ENCODE measurements at places on chromosomes 3 and 15.

DNA sequence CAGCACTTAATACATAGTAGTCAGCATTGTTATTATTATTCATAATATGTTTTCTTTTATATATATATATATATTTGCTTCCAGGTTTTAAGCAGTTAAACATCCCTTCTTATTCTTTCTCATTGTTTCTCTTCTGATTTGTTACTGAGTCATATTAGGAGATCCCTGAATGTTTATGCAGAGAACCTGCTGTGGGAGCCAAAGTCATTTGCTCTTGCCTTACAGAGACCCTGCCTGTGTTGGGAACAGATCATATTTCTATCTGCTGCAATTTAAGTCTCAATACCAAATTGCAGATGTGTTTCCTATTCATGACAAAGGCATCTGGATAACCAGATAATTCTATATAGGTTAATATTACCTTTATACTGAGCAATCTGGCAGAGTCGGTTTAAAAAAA, 323.0 kb upstream of the UMPS start:
- no peak for DNase-seq

DNA sequence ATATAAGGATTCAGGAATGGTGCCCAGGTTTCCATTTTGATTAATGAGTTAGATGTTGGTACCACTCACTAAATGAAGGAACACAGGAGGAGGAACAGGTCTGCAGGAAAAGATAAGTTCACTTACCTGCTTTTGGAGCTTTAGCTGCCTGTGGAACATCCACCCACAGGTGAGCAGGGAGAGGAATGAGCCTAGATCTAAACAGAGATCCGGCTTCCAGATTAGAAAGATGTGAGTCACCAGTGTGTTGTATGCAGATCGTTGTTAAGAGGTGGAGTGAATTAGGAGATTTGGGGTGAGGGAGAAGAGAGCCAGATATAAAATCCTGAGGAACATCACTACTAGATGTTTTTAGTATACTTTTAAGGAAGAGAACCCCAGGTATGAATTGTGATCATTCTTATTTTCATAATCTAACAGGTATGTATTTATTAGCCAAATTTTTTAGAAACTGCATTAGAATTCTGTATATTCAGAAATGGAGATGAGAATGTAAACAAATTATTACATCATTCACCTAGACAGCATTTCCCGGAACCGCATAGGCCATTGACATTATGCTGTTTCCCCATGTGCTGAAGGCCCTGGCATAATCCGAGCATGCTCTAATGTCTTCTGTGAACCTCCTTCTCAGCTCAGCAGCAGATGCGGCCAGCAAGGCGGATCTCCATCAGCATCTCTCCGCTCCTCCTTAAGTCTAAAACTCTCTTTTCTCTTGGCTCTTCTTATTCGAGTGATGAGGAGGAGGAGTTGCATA, 118.2 kb downstream of the KLHL25 start:
- DNase-seq, result no peak

GRCh38 chr3:155308831-155309230, 15.3 kb upstream of the STRIT1 start:
- DNase-seq, result no peak

DNA sequence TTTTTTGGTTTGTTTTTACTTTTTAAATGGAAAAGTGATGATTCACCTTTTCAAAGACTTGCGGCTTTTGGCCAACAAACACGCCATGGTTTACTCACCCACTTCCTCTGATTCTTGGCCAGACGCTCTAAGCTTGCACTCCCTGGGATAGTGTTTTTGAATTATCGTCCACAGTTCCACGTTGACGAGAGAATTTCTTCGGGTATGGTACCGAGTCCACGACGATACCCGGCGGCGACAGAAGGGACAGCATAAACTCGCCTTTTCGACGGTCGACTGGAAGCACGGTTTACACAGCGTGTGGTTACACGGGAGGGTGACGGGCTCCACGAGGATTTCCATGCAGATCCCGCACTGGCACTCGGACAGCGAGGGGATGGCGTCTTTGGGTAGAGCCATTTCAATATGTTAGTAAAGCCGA, 783 bp downstream of the RNF168 start:
- DNase-seq, result peak; percentile 23

GRCh38 chr3:123778991-123779622, 105.0 kb downstream of the MYLK start:
- DNase-seq, result no peak

DNA sequence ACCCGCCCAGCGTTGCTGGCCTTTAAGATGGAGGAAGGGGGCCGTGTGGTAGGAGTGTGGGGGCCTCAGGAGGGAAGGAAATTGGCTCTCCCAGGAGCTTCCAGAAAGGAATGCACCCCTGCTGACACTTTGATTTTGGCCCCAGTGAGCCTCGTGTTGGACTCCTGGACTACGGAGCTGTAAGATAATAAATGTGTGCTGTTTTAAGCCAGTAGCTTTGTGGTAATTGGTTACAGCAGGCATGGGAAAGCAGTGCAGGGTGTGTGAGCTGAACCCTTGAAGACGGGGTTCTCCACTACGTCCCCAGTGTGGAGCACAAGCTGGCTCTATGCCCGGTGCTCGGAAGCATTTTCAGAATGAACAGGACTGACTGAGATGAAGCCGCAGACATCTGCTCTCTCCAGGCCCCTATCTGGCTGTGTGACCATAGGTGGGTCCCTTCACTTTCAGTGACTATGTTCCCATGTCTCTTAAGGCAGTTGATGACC, 22.9 kb upstream of the CGNL1 start:
- DNase-seq, result no peak

GRCh38 chr3:16510620-16511319, 2.7 kb downstream of the RFTN1 start:
- no peak for DNase-seq

GRCh38 chr3:58387650-58388546, 45.7 kb downstream of the PDHB start:
- no peak for DNase-seq

- DNase-seq, result no peak
These were observed 3.1 kb downstream of the C3orf20 start for GRCh38 chr3:14678015-14678503.

DNA sequence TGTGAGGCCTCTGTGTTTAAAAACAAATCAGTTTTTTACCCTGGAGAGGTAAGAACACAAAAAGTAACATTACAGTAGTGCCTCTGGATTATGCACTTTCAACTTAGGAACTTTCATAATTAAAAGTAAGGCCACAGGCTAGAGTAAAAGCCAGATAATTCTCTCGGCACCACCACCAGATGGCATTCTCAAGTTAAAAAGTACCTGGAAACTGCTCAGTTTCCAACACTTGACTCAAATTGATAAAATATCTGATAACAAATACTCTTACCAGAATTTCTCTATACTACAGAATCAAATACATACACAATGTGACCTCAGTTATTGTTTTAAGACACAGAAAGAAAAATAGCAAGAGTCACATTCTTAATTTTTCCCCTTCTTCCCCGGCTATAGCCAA, 19.9 kb downstream of the SPICE1 start:
- DNase-seq, result no peak

GRCh38 chr3:186107215-186108105, 1.4 kb downstream of the ETV5 start:
- no peak for DNase-seq

DNA sequence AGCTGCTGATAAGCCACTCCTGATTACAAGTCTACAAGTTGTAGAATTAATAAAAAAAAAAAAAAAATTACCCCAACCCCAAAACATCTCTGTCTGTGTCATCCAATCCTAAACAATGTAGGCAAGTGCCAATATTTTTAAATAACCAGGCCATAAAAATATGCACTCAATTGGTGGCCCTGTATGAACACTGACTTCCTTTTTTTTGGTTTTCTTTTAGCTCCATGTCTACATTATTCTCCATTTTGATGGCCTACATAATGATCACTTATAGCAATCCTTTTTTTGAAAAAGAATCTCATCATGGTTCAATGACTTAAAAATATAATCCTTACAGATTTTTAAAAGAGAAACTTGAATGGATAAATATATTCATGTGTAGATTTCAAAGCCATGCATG, 72.1 kb downstream of the FOXP1 start:
- DNase-seq, result no peak

DNA sequence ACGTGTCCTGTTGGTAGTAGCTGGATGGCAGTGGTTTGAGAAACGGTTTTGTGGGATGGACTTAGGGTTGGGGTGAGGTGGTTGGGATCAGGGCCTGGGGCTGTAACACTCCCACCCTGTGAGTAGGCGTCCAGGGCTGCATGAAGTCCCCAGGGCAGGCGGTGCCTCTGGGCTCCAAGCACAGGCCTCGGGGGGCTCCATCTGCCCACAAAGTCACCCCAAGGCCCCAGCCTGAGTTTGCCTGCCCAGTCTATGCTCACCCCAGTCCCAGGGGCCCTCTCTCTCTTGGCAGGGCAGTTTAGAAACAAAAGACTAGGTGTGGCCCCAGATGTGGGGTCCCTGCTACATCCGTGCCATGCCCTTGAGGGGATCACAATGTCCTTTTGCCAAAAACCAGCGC, 86.9 kb upstream of the PRR23E start:
- no peak for DNase-seq

DNA sequence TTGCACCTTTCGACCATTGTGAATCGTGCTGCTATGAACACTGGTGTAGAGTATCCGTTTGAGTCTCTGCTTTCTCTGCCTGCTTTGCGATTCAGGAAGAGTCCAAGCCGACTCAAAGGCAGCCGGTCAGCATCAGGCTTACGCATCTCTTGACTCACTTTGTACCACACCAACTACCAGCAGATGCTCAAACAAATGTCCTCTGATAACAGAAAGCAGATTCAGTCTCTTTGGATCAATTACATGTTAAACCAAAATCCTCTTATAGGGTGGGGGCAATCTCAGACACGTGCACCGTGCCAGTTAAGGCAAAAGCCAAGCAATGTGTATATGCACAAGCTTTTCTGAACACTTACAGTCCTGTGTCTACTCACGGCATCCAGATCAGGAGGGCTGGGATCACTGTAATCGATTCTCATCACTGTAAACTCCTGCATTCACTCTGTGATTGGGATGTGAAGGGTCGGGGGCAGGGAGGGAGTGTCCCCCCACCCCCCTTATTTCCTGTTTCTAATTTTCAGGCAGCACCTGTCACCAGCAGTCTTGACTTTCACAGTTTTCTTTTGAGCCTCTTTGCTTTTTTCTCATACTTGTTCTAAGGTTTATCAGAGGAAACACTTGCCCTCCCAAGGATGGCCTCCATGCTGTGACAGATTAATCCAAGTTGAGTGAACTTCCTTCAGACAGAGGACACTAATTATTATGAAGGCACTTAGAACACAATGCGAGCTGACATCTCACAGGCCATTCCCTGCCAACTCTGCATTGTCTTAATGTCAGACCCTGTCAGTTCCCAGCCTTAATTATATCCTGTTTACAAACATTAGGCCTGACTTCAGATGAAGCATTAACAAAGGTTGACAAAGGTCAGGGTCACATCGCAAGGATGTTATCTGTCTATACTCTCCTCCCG, 153.5 kb downstream of the MECOM start:
- no peak for DNase-seq

DNA sequence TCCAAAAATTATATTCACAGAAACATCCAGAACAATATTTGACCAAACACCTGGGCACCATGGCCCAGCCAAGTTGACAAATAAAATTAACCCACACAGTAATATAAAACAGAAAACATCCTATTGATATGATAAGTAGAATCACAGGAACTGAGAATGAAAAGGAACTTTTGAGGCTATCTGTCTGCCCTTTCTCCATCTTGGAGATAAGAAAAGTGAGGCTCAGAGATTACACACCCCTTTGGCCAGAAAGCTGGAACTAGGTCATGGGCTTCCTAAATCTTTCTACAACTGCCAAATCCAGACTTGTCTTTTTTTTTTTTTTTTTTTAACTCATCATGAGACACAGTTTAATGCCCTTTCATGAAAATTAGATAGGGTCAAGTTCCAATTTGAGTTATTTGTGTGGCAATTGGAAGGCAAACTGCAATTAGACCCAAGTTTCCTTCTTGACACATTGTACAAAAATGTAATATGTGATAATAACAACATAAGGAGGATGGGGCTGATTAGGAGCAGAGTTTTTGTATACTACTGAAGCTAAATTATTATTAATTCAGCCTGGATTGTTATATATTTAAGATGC, 137.2 kb downstream of the RPL22L1 start:
- DNase-seq, result no peak

GRCh38 chr3:16460886-16461285, 52.6 kb downstream of the RFTN1 start:
- no peak for DNase-seq

DNA sequence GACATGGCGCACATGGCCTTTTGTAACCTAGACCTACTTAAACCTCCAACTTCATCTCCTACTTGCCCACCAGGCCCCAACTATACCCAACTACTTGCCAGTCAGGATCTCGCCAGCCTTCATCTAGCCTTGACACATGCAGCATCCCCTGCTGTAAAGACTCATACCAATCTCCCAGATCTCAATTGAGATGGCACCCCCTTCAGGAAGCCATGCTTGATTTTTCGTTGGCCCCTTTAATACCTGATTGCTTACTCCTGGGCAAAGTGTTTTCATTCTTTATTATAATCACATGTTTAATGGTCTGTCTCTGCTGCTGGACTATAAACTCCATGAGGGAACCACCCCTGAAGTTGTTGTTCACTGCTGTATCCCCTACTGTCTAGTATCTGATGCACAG, 150.8 kb downstream of the SOX2 start:
- DNase-seq, result no peak

- DNase-seq, result no peak
These were observed 4.1 kb upstream of the COL6A5 start for GRCh38 chr3:130341388-130341787.

DNA sequence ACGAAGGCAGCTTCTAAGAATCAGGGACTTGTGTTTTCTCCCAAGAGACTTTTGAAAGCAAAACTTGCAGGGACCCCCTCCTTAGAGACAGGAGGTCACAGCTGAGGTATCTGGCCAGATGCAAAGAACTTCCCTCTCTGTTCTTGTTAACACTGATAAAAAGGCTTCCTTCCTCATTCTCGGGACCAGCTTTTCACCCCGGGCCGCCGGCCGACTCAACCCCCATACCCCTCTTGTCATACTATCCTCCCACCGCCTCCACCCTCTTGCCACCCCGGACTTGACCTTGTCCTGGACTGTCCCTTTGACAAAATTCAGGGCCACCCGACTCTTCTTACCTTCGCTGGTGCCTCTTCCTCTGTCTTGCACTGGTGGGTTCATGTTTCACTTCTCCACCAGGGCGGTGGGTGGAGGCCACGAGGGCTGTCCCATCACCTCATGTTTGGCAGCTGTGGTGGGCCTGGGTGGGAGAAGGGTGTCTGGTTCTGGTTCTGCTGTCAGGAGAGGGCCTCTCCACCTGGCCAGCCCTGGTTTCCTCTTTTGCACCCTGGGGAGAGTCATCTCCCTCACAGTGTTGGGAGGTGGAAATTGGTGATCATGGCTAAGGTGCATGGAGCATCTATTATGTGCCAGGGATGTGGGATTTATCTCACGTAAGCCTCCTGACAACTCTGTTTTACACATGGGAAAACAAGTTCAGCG, 32.5 kb downstream of the BHLHE40 start:
- DNase-seq, result no peak

- DNase-seq, result no peak
These were observed 608.5 kb upstream of the AGTR1 start for GRCh38 chr3:148089171-148089570.

- DNase-seq, result no peak
These were observed 7.5 kb downstream of the PCSK6 start for GRCh38 chr15:101481917-101482525.
